ENCODE measurements at places on chromosomes 4 and X.
A peak's percentile ranks its signal among the peaks of the same experiment; 100 is the strongest.

DNA sequence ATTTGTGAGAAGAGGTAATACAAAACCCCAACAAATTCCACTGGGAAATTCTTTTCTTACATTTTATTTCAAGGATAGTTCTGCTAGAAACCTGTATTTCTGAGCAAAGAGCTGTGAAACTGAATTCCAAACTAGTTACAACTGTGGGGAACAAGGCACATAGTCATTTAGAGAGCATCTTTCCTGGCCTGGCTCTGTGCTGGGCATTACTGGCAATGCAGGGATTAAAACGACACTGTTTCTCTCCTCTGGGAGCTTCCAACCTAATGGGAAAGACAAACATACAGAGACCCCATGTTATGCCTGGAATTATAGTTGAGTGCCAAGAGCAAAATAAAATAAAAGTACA, 36.5 kb downstream of the SUPT20HL1 start:
- no peak for DNase-seq

GRCh38 chr4:5908876-5909427, 16.1 kb upstream of the CRMP1 start:
- DNase-seq, result no peak

DNA sequence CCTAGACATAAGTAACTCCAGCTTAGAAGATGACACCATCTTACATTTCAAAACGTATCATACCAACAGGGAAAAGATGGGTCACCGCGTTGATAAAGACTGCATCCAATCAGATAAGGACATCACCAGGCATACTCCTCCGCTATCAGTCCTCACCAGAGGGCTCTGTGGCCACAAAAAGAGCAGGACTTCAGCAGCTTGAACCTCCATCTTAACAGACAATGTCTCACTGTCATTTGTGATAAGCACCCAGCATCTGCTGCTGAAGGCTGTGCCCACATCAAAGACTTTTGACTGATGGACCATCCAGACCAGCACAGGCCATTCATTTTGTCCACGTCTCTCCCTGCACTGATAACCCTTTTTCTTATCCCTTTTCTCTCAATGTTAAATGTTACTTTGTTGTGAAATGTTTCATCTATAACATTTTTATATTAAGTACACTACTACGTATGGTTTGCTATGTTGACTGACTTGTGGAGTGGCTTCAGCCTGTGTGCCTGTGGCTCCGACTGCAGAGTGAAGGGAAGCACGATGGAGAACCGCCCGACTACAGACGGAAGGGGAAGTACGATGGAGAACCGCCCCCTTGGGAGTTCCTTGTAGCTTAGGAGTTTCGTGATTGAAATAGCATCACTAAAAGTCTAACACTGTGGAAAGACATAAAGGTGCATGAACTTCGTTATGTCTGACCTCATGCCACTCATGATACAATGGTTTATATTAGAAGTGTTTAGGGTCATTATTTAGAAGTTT, 595.4 kb upstream of the AGA start:
- no peak for DNase-seq

DNA sequence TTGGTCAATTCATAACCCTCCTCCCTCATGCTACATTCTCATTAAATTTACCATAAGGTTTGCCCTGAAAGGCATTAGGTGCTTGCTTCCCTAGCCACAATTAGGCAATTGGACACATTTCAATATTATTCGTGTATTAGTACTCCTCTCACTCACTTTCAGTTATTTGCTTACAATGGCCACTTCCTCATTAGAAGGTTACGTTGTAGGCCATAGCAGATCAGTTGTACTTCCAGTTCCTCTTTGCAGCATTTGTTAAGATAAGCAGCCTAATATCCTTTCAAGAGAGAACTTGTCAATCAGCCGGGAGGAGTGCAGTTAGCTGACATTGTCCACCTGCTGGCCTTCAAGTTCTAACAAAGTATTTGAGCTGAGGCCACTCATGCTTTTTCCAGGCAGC, 1017.2 kb downstream of the PCDH7 start:
- no peak for DNase-seq

- no peak for DNase-seq
These were observed 147.2 kb downstream of the RNF150 start for GRCh38 chr4:140986045-140986444.

- DNase-seq, result no peak
These were observed 62.3 kb downstream of the NKX6-1 start for GRCh38 chr4:84436812-84437211.

GRCh38 chrX:39936886-39937770, 160.6 kb downstream of the BCOR start:
- peak; percentile 28 for DNase-seq

GRCh38 chr4:155079871-155080270, 128.6 kb upstream of the NPY2R start:
- no peak for DNase-seq

- no peak for DNase-seq
These were observed at the start of gene ARHGAP6 for GRCh38 chrX:11665168-11666111. TSS of gene ARHGAP6 (minus strand) at chrX:11665920. CDS start at chrX:11664828, 1,092 bp downstream.

GRCh38 chrX:123920105-123920785, 41.3 kb upstream of the STAG2 start:
- DNase-seq, result no peak

- DNase-seq, result no peak
These were observed 33.2 kb upstream of the WDR17 start for GRCh38 chr4:176032454-176032853.

GRCh38 chr4:14289708-14290107, 662.2 kb upstream of the BOD1L1 start:
- DNase-seq, result no peak

GRCh38 chr4:148310756-148311155, 131.5 kb downstream of the NR3C2 start:
- DNase-seq, result no peak

DNA sequence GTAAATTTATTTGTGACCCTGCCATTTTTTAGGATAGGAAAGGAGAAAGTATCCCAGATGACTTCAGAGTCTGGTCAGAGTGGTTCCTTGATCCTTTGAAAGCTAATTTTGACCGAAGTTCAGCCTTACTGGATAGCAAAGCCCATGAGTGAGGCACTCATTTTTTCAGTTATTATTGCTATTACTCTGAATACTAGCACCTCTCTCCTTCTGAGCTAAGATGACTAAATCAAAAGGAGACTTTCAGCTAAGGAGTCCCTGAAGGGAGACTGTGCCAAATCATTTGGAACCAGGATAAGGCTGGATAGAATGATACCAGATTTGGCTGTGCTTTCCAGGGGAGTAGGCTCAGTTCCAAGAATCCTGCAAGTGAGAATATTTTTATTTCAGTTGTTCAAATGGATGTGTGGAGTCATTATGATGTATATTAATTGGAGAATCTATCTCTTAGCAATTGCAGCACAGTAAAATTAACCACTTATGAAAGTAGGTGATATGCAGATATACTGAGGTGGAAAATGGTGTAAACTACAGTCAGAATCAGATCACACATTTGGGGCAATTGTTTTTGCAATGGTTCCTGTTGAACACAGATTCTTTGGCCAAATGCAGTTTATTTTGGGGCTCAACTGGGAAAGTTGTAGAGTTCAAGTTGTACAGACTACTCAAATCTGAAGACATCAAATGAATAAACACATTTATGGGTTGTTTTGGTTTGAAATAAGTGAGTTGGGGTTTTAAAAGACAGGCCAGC, 1.2 kb downstream of the P2RY10 start:
- no peak for DNase-seq

DNA sequence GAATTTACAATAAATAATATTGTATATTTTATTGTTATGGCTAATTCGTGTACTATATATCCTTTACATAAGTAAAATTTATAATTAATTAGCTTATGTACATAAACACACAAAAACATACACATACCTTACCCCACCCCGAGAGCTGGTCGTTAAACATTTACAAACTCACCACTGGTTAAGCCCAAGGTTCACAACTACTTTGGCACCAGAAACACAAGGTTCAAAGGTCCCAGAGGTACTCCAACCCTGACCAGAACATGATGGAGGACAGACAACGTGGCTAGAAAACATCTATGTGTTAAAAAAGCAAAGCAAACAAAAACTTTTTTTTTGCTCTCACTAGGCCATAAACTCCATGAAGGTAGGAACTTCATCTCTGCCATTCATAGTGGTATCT, 37.7 kb downstream of the SLC25A5 start:
- DNase-seq, result no peak

GRCh38 chrX:95427389-95427788, 1257.3 kb upstream of the DIAPH2 start:
- no peak for DNase-seq

- DNase-seq, result no peak
These were observed 27.0 kb downstream of the MBNL3 start for GRCh38 chrX:132461886-132462285.

GRCh38 chrX:18985186-18985435, 1.2 kb upstream of the PHKA2 start:
- no peak for DNase-seq

DNA sequence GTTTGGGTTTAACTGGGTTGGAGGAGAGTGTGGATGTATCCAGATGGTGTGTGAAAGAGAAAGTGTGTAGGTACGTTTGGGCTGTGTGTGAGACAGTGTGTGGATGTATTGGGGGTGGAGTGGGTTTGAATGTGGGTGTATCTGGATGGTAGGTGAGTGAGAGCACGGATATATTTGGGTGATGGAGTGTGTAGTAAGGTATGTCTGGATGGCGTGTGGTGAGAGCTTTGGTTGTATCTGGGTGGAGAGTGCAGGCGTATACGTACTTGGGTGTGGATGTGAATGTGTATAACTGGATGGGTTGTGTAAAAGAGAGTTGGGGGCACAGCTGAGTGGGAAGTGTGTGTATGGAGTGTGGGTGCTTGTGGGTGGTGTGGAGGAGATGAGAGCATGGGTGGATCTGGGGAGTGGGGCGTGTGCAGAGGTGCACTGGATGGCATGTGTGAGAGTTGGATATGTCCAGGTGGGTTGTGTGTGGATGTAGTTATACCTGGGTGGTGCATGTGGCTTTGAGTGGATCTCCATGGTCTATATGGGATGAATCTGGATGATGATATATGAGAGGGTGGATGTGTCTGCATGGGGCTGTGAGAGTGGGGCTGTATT, 6.8 kb downstream of the GPR173 start:
- DNase-seq, result no peak

GRCh38 chr4:2378401-2378800, 40.0 kb downstream of the ZFYVE28 start:
- no peak for DNase-seq

- DNase-seq, result no peak
These were observed 6.1 kb downstream of the NALF2 start for GRCh38 chrX:69510137-69510715.

DNA sequence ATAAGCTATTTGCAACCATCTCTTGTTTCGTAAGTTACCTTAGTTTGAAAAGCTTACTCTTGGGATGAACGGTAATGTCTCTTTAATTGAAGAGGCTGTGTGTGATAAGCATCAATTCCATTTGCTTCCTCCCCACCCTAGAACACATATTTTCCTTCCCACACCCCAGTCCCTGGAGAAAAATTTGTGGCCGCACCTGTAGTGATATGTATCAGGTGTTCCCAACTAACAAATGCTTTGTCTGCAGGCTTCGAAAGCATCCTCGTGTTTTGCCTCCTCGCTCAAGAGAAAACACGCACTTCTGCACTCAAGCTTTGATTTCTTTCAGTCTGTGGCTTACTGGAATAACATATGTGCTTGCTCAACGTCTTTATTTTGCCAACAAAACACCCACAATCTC, 143.8 kb upstream of the OTUD4 start:
- DNase-seq, result no peak

GRCh38 chrX:71184803-71185495, 38.1 kb upstream of the GJB1 start:
- no peak for DNase-seq

GRCh38 chrX:44234541-44234940, 108.9 kb downstream of the EFHC2 start:
- DNase-seq, result no peak

- no peak for DNase-seq
These were observed 13.6 kb downstream of the TLR6 start for GRCh38 chr4:38842994-38843393.

DNA sequence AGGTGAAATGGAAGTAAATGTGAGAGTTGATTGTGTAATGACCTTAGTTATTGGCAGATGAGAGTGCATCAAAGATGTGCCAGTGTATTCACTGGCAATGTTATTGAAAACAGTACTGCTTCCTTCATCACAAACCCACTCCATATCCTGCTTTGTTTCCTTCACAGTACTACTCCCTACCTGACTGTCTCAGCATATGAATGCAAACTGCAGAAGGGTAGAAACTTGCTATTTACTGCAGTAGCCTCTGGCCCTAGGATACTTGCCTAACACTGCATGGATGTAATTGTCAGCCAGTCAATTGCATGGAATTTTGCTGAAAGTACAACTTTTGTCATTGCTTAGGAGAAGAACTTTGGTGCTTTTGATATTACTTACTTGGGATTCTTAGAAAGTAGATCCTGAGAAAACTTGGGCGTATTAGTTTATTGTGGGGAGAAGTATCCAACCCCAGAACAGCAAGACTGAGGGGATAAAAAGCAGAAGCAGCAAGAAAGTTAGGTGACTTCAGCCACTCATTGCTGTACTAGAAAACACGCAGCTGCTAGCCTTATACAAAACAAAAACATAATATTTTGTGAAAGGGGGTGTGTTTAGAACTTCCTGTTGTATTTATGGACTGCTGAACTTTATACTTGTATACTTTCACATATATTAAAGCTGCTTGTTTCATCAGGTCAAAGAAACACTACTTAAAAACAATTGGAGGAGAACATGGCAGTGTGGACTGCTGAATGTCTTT, 219.0 kb downstream of the CCNG2 start:
- DNase-seq, result no peak

- DNase-seq, result no peak
These were observed 98.6 kb downstream of the AFAP1 start for GRCh38 chr4:7841071-7841470.

GRCh38 chr4:144967161-144967560, 130.8 kb downstream of the ANAPC10 start:
- DNase-seq, result no peak

GRCh38 chr4:62953752-62954151, 1455.5 kb downstream of the TECRL start:
- no peak for DNase-seq

GRCh38 chr4:124997991-124998390, 285.5 kb upstream of the ANKRD50 start:
- no peak for DNase-seq

GRCh38 chr4:18686338-18687037, 664.9 kb upstream of the LCORL start:
- DNase-seq, result no peak

GRCh38 chrX:129956765-129957164, 25.7 kb upstream of the BCORL1 start:
- DNase-seq, result no peak

DNA sequence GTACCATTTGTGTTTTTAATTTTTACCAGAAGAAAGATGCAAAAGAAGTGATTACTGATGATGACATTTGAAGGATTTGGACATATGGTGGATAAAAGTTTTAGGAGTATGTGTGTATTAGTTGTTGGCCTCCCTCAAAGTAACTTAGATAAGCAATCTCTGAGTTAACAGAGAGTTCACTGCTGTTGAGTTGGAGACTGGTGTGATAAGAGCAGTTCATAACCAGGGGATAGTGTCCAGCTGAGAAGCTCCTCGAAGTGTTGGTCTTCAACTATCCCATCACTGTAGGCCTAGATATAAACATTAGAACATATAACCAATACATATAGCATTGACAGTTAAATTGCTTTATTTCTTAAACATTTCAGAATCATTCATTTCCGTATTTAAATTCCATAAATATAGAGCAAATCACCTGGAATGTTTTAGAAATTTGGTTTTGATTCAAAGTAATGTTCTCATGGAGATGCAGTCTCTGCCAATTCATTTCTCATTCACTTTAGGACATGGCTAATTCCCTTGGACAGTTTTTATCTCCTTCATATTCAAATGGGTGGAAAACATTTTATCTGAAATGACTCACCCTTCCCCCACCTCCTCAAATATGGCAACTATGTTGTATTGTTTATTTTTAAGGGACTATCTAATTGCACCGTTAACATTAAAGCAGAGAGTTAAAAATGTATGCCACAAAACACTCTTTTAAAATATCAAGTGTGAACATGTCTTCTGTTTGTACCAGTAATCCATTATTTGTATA, 136.8 kb upstream of the SLC4A4 start:
- DNase-seq, result no peak

All from GM19239 (cell line).